NCI-H2029 treated with DMSO at 0.1 percent for 48 hours (cell line): ENCODE measurements at places on chromosomes 5 and 9.

- no peak for DNase-seq
Observed at GRCh38 chr5:120452471-120452870, 11.6 kb upstream of the PRR16 start.

- no peak for DNase-seq
Observed at GRCh38 chr9:125409637-125410521, 148.3 kb downstream of the GAPVD1 start.

GRCh38 chr9:2641033-2641432, 19.4 kb downstream of the VLDLR start:
- no peak for DNase-seq

- DNase-seq = no peak
Observed at GRCh38 chr5:54531546-54531945, 14.0 kb downstream of the SNX18 start.

- DNase-seq = no peak
Observed at GRCh38 chr5:136230176-136230575, 37.2 kb upstream of the SMIM32 start.

DNA sequence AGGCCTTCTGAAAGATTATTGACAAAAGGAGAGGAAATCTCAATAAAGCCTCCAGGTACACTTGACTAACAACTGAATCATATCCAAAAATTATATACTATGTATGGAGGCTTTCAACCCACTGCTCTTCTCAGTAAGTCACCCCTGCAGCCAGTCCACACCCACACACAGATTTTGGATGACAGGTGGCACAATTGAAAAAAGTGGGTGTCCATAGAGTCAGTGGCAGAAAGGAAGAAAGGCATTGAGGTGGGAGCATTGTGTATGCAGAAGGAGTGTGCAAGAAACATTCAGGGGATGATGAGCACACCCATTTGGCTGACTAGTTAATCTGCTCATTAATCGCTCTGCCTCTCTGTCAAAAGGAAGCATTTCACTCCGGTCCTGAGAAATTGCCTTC, 150.6 kb upstream of the IL12B start:
- no peak for DNase-seq

DNA sequence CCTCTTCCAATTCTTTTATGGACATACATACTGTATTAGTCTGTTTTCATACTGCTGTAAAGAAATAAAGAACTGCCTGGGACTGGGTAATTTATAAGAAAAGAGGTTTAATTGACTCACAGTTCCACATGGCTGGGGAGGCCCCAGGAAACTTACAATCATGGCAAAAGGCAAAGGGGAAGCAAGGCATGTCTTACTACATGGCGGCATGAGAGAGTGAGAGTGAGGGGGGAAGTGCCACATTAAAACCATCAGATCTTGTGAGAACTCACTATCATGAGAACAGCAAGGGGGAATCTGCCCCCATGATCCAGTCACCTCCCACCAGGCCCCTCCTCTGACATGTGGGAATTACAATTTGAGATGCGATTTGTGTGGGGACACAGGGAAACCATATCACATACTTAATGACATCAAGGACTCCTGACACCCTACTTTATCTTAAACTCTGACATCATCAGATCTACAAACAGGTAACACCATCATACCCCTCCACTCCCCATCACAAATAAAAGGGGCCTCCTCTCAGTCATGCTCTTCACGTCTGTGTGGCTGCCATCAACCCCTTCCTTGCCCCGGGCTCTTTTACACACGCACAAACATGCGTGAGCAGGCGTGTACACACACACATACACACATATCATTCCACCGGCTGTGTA, 9.7 kb downstream of the ANKRD33B start:
- DNase-seq = no peak

GRCh38 chr5:56170557-56170956, 62.6 kb downstream of the ANKRD55 start:
- no peak for DNase-seq

- DNase-seq = no peak
Observed at GRCh38 chr5:138985256-138985655, 110.1 kb upstream of the LRRTM2 start.

DNA sequence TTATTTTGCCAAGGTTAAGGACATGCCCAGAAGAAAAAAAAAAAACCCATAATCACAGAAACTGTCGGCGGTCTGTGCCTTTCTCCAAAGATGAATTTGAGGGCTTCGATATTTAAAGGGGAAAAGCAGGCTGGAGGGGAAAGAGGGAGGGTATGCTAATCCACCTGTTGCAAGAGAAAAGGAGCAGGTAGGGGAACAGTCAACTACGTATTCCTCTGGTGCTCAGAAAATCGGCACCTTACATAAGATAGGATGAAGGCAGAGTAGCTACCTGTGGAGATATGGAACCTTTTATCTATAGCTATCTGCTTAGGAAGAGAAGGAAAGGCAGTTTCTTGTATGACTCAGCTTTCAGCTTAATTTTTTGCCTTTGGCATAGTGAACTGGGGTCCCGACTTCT, 77.7 kb downstream of the PTCD2 start:
- no peak for DNase-seq

DNA sequence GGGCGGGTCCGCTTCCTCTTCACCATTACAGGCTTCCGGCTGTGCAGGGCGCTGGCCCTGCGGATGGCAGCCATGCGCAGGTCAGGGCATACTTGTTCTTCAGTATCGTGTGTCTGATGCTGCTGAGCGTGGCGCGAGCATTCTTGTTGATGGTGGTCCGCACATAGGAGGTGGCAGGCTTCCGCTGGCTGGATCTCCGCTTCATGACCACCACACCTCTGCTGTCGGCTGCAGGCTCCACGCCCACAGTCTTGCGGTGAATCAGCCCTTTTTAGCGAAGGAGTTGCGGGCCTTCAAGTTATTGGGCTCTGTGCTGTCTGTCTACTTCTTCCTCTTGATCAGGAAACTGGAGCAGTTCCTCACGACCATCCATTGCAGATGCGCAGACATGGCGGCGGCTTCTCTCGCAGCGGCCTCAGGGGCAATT, 62.4 kb upstream of the ZNF608 start:
- DNase-seq = no peak

- no peak for DNase-seq
Observed at GRCh38 chr9:130104491-130105193, 50.9 kb downstream of the GPR107 start.

- DNase-seq = no peak
Observed at GRCh38 chr9:128053560-128053959, 13.6 kb downstream of the NAIF1 start.
